Immature natural killer cell (primary cell): ENCODE measurements at places on chromosomes 16 and 17.

- H3K4me1 ChIP-seq: peaks cover 61% of the 10 kb centered on the region
- H3K27me3 ChIP-seq: peaks cover 4% of the 10 kb centered on the region
- H3K36me3 ChIP-seq: no peaks in the 10 kb centered on the region
- H3K4me3 ChIP-seq: peak overlapping the region; percentile 99
- H3K27ac ChIP-seq: peak overlapping the region; percentile 95
Measured at GRCh38 chr16:58127634-58128033, 1.5 kb downstream of the CFAP20 start.

DNA sequence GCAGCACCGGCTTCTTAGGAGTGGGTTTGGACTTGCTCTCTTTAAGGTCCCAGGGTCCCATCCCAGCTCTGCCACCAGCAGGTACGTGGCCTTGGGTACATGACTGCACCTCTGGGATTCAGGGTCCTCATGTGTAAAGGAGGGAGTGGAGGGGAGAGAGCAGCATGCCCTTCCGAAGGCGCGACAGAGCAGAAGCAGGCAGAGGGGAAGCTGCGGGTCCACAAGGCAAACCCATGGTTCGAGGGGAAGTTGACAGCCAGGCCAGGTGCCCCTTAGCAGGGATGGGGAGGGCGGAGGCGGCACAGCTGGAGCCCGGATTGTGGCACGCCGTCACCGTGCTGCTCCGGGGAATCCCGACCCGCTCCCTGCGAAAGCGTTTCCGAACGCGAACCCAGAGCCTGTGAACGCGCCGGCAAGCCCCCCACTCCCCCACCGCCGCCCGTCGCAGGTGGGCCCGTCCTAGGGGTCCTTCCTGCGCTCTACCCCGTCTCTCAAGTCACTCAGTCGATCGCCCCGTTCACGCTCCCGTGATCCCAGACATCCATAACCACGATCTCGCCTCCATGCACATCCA, 4.1 kb upstream of the TBX2 start:
- peaks cover 8% of the 10 kb centered on the region for H3K4me1 ChIP-seq
- no peak overlapping the region for H3K27ac ChIP-seq

DNA sequence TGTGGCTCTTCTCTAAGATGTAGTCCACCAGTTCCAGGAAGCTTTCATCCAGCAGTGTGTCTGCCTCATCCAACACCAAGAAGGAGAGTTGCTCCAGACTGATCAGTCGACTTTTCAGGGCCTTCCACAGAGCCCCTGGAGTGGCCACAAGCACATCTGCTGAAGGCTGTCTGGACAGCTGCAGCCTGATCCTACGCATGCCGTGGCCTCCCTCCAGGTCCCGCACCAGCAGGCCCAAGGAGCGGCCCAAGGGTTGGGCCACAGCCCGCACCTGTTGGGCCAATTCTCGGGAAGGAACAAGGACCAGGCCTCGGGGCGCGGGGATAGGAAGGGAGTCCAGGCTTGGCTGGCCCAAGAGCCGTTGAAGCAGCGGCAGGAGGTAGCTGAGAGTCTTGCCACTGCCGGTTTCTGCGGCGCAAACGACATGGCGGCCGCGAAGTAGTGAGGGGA, 729 bp downstream of the DDX28 start:
- DNase-seq: no peak
- peak overlapping the region; percentile 99 for H3K27ac ChIP-seq
- no peaks in the 10 kb centered on the region for H3K36me3 ChIP-seq
- H3K27me3 ChIP-seq: peaks cover 19% of the 10 kb centered on the region
- H3K4me3 ChIP-seq: peak overlapping the region; percentile 97

GRCh38 chr16:3587547-3588110, 10.4 kb upstream of the NLRC3 start:
- DNase-seq: no peak
- peaks cover 23% of the 10 kb centered on the region for H3K4me1 ChIP-seq
- no peaks in the 10 kb centered on the region for H3K27me3 ChIP-seq
- H3K36me3 ChIP-seq: peaks cover 12% of the 10 kb centered on the region
- no peak overlapping the region for H3K27ac ChIP-seq

- no peak for DNase-seq
- peaks cover 6% of the 10 kb centered on the region for H3K27me3 ChIP-seq
- no peaks in the 10 kb centered on the region for H3K36me3 ChIP-seq
- no peaks in the 10 kb centered on the region for H3K4me1 ChIP-seq
Measured at GRCh38 chr17:50642722-50643656, 8.3 kb downstream of the ABCC3 start.

DNA sequence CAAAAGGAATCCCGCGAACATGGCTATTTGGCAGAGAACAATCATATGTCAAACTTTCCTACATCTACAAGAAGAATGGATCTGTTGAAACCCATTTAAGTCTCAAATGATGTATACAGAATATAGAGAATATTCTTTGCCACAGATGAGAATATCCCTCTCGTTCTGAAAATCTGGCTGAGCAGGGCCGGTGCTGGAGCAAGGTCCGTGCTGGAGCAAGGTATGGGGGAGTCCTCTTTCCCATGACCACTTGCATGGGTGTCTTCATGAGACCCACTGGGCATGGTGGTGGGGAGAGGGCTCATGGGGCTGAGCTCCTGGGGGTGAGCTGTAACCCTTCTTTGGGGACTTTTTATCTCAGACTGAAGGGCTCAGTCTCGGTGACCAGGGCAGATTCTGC, 440.9 kb downstream of the SOX9 start:
- H3K27ac ChIP-seq: no peak overlapping the region
- H3K36me3 ChIP-seq: no peaks in the 10 kb centered on the region
- H3K4me1 ChIP-seq: no peaks in the 10 kb centered on the region
- H3K27me3 ChIP-seq: peaks cover 3% of the 10 kb centered on the region
- DNase-seq: no peak
- no peak overlapping the region for H3K4me3 ChIP-seq

- no peak for DNase-seq
- peaks cover 4% of the 10 kb centered on the region for H3K4me1 ChIP-seq
- no peak overlapping the region for H3K27ac ChIP-seq
Measured at GRCh38 chr17:43662413-43663141, 855 bp upstream of the MEOX1 start.

DNA sequence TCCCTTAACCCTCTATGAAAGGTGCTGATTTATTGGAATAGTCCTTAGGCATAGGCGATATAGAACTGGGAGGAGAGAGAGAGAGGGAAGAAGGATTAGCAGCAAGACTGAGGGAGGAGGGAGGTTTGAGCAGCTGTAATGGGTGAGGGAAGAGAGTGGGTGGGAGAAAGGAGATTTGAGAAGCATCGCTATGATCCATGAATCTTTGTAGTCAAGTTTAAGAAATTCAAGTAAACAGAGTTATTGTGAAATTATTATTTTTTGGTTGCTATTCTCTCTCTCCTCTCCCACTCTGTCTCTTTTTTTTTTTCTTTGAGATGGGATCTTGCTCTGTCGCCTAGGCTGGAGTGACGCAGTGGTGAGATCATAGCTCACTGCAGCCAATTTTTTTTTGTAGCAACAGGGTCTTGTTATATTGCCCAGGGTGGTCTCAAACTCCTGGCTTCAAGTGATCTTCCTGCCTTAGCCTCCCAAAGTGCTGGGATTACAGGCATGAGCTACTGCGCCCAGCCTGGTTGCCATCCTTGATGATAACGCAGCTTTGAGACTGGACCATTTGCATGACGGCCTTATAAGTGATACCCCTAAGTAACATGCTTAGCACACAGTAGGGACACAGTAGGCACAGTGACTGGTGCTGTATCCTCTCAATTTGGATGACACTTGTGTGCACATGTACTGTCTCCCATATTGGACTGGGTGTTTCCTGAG, 21.0 kb upstream of the TNS4 start:
- no peak for DNase-seq
- no peak overlapping the region for H3K4me3 ChIP-seq
- H3K27ac ChIP-seq: no peak overlapping the region
- peaks cover 6% of the 10 kb centered on the region for H3K27me3 ChIP-seq

DNA sequence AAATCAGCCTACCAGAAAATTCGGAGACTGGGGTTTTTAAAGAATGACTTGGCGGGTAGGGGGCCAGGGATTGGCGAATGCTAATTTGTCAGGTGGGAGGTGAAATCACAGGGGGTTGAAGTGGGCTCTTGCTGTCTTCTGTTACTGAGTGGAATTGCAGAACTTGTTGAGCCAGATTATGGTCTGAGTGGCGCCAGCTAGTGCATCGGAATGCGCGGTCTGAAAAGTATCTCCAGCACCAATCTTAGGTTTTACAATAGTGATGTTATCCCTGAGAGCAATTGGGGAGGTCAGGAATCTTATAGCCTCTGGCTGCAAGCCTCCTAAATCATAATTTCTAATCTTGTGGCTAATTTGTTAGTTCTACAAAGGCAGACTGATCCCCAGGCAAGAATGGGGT, 762 bp upstream of the RBL2 start:
- no peaks in the 10 kb centered on the region for H3K36me3 ChIP-seq
- no peak for DNase-seq

GRCh38 chr17:55641676-55642081, 81.0 kb downstream of the TMEM100 start:
- no peaks in the 10 kb centered on the region for H3K4me1 ChIP-seq
- H3K27me3 ChIP-seq: peaks cover 4% of the 10 kb centered on the region
- DNase-seq: no peak
- H3K27ac ChIP-seq: no peak overlapping the region
- no peaks in the 10 kb centered on the region for H3K36me3 ChIP-seq
- H3K4me3 ChIP-seq: no peak overlapping the region

- no peaks in the 10 kb centered on the region for H3K4me1 ChIP-seq
- H3K36me3 ChIP-seq: no peaks in the 10 kb centered on the region
- no peak for DNase-seq
- peaks cover 14% of the 10 kb centered on the region for H3K27me3 ChIP-seq
- no peak overlapping the region for H3K27ac ChIP-seq
- no peak overlapping the region for H3K4me3 ChIP-seq
Measured at GRCh38 chr16:77657016-77657415, 65.3 kb upstream of the NUDT7 start.

DNA sequence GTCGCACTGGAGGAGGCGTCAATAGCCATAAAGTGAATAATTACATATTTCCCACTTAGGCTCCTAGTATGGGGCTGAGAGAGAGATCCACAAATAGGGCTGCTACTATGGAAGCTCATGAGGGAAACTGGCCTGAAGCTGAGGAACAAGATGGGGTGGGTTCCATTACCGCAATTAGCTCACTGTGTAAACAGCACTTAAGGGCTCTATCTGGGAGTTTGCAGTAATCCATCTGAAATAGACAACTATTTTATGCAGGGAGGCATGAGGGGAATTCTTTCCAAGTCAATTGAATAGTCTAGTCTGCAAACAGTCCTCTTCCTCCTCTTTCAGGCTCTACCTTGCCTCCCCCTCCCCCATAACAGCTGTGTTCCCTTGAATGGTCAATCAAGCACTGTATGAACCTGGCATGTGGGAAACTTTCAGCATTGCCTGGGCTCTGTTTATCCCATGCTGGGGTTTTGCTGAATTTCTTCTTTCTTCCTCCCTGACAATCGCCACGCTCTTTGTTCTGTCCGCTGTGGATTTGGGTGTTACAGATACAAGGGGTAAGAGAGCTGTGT, 56.1 kb upstream of the MAF start:
- no peaks in the 10 kb centered on the region for H3K4me1 ChIP-seq
- no peak for DNase-seq
- H3K36me3 ChIP-seq: no peaks in the 10 kb centered on the region
- no peak overlapping the region for H3K4me3 ChIP-seq
- no peak overlapping the region for H3K27ac ChIP-seq
- peaks cover 4% of the 10 kb centered on the region for H3K27me3 ChIP-seq

DNA sequence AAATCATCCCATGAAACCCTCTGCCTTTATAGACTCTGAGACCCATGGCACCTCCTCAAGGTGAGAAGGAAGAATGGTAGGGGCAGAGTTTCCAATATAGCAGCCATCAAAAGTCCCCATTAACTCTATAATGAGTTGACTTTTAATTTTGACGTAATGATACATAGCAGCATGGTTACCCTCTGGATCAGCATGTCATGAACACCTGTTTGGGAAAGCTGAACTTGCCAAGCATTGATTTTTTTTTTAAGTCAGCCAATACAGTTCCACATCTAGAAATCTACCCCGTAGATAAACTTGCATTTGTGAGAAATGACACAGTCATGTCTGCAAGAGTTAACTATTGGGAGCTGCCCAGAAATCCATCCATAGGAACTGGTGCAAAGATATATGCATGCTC, 191.8 kb downstream of the TMEM114 start:
- H3K4me3 ChIP-seq: no peak overlapping the region
- no peak overlapping the region for H3K27ac ChIP-seq
- no peaks in the 10 kb centered on the region for H3K4me1 ChIP-seq
- H3K36me3 ChIP-seq: no peaks in the 10 kb centered on the region
- no peak for DNase-seq
- no peaks in the 10 kb centered on the region for H3K27me3 ChIP-seq

DNA sequence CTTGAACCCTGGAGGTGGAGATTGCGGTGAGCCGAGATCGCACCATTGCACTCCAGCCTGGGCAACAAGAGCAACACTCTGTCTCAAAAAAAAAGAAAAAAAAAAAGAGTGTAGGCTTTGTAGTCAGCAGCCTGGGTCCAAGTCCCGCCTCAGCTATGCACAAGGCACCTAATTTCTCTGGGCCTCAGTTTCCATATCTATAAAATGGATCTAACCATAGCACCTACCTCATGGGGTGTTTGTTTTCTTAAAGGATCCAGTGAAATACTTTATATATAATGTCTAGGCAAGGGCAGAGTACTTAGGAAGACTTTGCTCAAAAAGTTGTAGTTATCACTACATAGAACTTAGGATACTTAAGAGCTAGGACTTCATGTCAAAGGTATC, 45.4 kb upstream of the NFAT5 start:
- H3K27ac ChIP-seq: peak overlapping the region; percentile 86
- H3K4me1 ChIP-seq: peaks cover 20% of the 10 kb centered on the region
- no peak for DNase-seq
- H3K27me3 ChIP-seq: peaks cover 2% of the 10 kb centered on the region
- H3K36me3 ChIP-seq: no peaks in the 10 kb centered on the region
- H3K4me3 ChIP-seq: no peak overlapping the region
